ENCODE measurements at places on chromosomes 2 and 18. TPM values are rescaled to one million over a fixed set of nuclear protein-coding genes. Genes with fewer than 3 reads are reported as not detected.

IL18RAP gene
- total RNA-seq: 10.9 TPM

GRCh38 chr2:159936471-159936870 is 125.9 kb downstream of the PLA2R1 start:
- no peak for DNase-seq

MYCN gene
- 0.49 TPM for total RNA-seq

- no peak for DNase-seq
Observed at GRCh38 chr2:38516526-38516925, 86.2 kb downstream of the HNRNPLL start.

GRCh38 chr2:75516378-75517360 is 44.1 kb downstream of the EVA1A start:
- no peak for DNase-seq

DNA sequence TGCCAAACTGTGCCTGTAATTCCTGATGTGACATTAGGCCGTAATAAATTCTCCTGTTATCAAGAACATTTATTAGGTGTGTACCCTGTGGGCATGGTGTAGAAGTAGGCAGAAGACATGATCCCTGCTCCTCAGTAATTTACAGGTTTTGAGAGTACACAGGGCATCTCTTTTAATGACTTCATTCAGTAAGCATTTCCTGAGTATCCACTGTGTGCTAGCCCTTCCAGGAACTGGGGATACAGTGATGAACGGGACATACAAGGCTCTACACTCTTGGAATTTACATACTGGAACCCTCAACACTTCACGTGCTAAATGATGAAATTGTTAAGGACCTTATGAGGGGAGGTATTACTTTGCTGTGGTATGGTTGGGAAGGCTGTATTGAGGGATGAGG is 30.2 kb downstream of the DIS3L2 start:
- no peak for DNase-seq

DNA sequence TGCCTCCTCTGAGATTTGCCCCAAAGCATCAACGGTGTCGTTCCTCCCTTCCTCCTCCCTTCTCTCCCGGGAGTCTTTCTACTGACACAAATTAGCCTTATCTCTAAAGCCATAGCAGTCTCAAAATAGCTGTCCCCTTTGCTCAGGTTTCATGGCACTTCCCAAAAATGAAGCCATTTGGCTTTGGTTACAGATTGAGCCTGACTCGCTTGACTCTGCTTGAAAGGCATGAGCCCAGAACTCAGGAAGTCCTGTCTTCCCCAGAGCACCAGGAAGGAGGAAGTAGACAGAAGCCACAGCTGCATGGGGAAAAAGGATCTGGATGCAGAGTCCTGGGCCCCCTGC is 234.4 kb upstream of the RGPD4 start:
- no peak for DNase-seq

DNA sequence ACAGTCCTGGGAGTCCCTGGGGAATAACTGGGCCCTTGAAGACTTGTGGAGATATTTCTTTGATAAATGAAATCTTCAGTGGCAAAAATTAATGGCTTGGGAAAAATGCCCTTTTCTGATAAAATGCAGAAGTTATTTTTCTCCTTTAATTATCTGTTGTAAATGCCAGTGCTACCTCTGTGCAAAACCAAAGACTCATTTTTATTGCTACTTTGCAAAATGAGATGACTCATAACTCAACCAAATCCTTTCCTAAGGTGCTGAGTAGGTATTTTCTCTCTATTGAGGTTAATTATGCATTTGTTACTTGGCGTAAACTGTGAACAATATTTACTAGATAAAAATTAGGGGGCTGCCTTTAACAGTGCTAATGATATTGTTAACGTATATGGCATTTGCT is 163.9 kb downstream of the DOK6 start:
- DNase-seq: no peak

DNA sequence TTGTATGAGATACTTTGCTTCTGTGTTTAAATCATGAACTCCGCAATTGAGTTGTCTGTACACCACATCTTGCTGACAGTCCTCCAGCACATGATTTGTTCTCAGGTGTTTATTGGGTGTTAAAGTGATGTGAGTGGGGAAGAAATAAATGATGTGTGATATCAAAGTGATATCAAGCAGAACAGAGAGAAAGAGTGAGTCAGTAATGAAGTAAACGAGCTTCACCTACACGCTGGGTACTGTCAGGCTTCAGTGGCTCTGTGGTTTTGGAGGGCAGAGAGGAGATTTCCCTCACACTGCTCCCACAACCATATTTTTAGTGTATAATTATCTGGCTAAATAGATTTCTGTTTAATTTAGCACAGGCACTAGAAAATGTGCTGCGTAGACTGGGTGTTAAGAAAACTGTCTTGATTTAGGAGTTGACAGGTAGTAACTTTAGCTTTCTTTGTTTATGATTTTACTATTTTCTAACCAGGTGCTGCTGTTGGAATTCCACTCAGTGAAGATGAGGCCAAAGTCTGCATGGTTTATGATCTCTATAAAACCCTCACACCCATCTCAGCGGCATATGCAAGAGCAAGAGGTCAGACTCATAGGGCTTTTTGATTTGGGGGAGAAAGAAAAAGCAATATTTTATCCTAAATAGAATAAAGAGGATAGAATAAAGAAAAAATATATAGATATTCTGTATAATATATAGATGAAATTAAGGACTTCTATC is 21.2 kb downstream of the ATIC start:
- DNase-seq: no peak

DNA sequence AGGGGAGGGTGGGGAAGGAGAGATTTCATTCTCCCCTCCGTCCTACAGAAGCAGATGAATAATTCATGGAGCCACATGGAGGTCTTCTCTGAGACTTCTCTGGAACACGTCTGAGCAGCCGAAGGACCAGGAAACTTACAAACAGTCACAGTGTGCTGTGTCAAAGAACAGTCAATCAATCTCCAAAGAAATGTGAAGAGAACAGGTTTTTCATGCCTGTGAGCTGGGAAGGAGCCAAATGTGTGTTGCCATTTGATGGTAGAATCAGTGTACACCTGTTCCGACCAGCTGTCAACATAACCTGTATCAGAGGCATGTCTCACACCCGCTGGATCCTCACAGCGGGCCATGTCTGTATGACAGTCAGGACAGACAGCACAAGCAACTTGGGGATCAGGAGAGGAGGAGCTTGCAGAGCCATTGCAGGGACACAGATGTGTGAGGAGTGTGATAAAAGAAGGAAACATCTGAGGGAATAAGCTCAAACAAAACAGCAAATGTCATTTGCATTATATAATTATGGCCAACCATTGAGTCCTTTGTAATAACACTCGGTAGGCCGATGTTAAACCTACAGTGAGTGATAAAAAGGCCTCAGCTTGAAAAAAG is 298.5 kb downstream of the EN1 start:
- DNase-seq: no peak

DNA sequence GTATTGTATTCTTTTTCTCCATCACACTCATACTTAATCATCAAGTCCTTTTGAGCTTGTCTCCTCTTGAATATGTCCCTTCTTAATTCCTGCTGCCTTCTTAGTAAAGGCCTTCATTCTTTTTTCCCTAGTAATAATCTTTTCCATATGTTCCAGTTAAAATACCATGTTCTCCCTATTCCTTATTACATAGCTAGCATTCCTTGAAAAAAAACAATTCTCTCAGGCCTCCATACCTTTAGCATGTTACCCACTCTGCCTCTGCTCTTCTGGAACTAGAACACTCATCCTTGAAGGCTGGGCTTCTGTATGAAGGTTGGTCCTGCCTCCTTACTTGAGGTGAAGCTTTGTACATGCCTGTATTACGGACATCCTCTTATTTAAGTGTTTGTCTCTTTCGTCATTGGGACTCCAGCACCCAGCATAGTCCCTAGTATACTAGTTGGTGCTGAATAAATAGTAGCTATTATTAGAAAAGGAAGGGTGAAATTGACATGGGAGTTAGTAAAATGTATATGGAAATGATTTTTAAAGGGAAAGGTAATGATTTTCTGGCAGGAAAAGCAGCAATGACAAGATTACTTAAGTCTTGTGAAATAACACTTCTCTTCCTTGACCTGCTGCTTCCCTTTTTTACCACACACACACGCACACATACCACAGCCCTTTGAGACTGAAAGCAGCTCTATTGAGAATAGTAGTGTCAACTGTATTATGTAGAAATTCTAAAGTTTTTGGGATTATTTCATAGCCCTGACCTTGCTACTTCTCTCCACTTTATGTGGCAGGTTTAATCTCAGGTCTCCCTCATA is 45.6 kb downstream of the REL start:
- no peak for DNase-seq

- no peak for DNase-seq
Observed at GRCh38 chr2:42169874-42170521, 845 bp downstream of the EML4 start.

DNA sequence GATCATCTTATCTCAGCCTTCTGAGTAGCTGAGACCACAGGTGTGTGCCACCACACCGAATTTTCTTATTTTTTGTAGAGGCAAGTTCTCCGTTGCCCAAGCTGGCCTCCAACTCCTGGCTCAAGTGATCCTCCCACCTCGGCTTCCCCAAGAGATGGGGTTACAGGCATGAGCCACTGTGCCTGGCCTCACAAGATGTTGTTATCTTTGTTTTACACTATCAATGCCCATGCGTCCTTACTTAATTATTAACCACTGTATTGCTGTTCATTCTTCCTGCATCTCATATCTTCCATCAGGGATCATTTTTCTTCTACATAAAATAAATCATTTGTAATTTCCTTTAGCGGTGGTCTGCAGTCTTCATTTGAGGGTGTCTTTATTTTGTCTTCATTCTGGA is 181.9 kb downstream of the TGIF1 start:
- DNase-seq: no peak

GRCh38 chr2:172427990-172428831 is 825 bp downstream of the ITGA6 start:
- DNase-seq: peak; percentile 42

RGPD3 gene
- total RNA-seq: 0.71 TPM

ANKRD30BL gene
- not detected for total RNA-seq

GRCh38 chr2:26559556-26559955 is 81.6 kb downstream of the CIB4 start:
- DNase-seq: peak; percentile 8

- DNase-seq: no peak
Observed at GRCh38 chr18:43012951-43013350, 102.5 kb downstream of the RIT2 start.

DNA sequence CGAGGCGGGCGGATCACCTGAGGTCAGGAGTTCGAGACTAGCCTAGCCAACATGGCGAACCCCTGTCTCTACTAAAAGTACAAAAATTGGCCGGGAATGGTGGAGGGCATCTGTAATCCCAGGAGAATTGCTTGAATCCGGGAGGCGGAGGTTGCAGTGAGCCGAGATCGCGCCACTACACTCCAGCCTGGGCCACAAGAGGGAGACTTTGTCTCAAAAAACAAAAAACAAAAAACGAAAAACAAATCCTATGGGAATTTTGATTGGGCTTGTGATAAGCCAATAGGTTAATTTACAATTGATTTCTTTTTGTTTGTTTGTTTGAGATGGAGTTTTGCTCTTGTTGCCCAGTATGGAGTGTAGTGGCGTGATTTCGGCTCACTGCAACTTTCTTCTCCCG is 24.2 kb upstream of the TOGARAM2 start:
- DNase-seq: no peak

SRD5A2 gene
- total RNA-seq: 2.9 TPM

DNA sequence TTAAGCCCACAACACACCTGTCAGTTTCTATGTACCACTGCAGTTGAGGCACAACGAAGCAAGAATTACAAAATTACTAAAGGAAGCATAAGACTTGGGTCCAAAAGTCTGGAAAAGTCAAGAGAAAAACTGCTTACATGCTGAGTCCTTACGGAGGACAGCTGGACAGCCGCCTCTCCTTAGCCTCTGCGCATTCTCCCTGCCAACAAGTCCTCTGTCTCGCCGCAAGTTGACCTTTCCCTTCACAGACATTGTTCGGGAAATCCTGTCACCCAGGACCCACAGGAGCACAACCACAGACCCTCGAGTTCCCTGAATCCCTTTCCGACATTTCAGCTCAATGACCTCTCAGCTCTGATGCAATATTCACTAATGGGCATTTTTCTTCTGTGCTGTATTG is 525.4 kb upstream of the SALL3 start:
- peak; percentile 79 for DNase-seq

- no peak for DNase-seq
Observed at GRCh38 chr2:123901256-123901655, 123.8 kb upstream of the CNTNAP5 start.

DNA sequence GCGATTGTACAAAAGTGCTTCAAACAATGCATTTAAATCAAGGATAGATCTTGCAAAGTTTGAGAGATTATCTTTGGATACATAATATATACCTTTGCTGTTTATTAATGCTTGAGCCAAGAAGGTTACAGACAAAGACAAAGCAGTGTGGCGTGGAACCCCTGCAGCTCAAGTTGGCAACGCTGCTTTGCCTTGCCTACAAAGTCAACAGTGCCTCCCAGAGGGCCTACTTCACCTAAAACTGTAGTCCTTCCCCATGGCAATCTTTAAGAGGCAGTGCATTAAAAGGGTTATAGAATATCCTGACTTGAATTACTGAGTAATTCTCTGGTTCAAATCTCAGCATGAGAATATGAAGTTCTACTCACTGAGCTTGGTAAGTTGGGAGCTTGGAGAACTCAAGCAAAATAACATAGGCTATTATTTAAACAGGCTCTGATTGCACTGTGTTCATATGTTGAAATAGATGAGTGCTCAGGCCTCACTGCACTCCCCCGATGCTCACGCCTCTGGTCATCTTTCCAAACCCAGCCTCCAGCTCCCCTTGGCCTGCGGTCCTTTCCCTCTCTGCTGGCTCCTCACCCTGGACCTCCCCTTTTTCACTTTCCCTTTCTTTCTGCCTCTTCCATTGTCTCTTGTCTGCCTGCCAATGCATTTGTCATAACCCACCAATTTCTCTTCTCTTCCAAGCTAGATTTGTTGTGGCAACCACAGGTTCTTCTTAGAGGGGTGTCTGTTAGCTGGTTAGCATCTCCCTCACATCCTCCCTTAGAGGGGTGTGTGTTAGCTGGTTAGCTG is 96.5 kb downstream of the MYT1L start:
- peak; percentile 21 for DNase-seq

DNA sequence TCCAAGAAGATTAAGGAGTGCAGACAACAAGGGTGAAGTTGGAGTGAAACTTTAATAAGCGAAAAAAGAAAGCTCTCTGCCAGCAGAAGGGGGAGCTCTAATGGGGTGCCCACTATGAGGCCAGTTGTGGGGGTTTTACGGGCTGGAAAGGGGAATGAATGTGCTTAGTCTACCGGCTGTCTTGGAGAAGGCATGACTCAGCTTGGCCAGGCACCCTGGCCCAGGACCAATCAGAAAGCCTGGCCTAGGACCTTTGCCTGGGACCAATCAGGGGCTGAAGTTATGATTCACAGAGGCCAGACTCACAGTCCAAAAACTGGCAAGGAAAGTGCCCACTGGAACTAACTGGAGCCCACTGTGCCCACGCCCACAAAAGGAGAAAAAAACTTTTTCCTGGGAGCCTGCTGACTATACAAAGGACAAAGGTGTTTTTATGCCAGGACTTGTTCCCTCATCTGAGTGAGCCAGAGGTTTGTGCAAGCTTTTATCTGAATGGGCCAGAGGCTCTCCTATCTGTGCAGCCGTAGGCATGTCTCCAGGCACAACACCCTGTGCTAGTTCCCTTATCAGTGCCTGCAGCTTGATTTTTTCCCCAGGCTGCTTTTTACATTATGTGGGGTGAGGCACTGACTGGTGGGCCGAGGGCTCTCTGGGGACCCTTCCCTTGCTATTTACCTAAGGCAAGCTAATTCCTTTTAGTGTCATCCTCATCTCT is 18.6 kb downstream of the CMPK2 start:
- DNase-seq: no peak

CCDC148 gene
- 4.2 TPM for total RNA-seq

GRCh38 chr2:182068811-182069210 is 83.2 kb downstream of the PPP1R1C start:
- no peak for DNase-seq

RAPGEF4 gene
- total RNA-seq: 9.5 TPM

- DNase-seq: no peak
Observed at GRCh38 chr2:236366397-236366796, 102.2 kb upstream of the ASB18 start.

All from lung (tissue), 17 donors.